ENCODE measurements at places on chromosomes 5 and 9.

- no peak for DNase-seq
Measured at GRCh38 chr5:55451976-55452375, 82.8 kb downstream of the PLPP1 start.

DNA sequence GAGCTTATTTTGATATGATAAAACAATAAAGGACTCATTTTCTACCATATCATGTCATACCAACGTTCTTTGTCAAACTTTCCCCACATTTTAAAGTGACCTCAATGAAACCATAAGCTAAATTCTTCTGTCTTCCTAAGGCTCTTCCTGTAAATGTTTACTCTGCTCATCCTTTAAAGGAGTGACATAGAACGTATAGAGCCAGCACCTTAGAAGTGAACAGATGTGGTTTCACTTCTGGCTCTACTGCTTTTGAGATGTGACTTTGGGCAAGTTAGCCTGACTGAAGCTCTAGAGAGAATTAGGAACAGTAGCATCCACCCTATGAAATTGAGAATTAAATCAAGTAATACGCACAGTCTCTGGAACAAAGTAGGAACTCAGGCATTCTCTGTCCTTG, 24.1 kb downstream of the SAR1B start:
- DNase-seq: no peak

DNA sequence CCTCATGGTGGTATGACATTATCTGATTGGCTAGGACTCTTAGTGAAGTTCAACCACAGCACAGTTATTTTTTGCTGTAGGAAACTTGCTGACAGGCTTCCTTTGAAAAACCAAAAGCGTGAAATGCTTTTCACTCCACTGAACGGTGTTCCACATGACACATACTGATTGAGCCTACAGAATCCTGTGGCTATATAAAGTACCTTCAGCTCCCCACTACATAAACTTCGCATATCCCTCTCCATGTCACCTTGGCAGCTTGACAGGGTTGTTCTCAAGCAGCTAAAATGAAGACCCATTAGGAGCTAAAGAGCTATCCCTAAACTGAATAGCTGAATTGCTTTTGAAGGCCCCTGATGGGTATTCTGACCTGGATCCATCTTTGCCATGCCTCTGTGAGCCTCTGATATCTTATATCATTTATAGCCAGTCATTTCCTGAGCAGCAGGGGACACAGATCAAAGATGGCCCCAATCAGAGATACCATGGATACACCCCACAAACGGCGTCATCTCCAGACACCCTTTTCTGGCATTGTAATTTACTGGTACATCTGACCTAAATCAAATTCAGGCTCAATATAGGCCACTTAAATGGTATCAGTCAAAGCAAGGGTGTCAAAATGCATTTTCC, 91.5 kb downstream of the APBA1 start:
- DNase-seq: no peak

DNA sequence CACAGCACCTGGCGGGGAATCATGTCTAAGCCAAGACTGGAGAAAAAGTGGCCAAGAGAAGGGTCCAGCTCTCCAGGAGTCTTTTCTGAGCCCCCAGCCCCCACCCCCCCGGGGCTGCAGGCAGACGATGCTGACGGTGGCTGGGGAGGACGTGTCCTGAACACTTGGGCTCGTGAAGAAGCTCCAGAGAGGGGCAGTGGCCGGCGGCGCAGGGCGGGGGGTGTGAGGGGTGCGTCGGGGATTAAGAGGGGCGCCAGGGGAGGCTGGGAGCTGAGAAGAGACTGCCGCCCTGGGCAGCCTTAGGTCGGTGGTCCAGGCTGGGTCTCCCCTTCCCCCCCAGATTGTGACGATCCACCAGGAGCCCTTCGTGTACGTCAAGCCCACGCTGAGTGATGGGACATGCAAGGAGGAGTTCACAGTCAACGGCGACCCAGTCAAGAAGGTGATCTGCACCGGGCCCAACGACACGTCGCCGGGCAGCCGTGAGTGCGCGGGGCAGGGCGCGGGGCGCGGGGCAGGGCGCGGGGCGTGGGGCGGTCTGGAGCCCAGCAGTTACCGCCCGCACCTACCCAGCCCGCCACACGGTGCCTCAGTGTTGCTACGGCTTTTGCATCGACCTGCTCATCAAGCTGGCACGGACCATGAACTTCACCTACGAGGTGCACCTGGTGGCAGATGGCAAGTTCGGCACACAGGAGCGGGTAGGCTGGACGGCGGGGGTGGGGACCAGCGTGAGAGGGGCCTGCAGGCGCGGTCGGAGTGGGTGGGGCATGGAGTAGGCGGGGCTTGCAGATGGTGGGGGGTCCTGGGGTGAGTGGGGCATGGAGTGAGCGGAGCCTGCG, 8.9 kb downstream of the LRRC26 start:
- DNase-seq: no peak

GRCh38 chr5:155258161-155258560, 244.6 kb downstream of the KIF4B start:
- DNase-seq: peak; percentile 66

GRCh38 chr9:1460143-1460769, 410.1 kb downstream of the DMRT2 start:
- no peak for DNase-seq

DNA sequence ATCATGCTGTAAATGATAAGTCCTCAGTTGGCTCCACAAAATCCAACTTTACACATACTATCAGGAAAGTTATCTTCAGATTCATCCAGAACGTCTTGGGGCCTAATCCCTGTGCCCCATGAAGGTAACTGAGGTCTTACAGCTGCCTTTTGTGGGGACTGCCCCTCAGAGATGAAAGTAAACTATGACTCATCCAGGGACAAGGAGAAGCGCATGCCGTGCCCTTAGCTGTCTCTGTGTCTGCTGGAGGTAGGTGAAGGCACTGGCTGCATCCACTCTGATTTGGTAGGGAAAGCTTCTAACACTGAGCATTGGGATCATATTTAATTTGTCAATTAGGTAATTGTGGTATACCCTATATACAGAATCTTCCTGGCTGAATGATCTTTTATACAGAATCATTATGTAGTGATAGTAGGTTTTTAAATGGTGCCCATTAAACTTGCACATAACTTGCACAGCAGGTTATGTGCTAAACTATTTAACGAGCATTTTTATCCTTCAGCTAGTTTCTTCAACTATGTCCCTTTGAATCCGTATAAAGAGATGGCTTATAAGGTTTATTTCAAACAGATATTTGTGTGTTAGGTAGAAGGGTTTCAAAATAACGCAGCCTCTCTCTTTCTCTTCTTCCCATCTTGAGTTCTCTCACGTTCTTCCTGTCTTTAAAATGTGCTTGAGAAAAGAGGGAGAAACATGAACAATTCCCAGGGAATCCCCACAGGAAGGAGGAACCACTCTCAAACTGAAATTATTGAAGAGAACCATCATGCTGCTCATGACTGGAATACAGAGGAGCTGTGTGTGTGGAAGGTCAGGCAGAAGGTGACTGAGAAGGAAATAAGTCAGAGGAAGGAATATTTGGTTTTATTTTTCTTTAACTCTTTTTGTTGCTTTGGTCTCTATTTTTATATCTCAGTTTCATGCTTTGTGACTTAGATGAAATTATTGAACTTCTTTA, 250.9 kb downstream of the CD180 start:
- no peak for DNase-seq

- no peak for DNase-seq
Measured at GRCh38 chr5:169933127-169933526, 47.2 kb downstream of the INSYN2B start.

GRCh38 chr5:34586117-34586885, 69.8 kb upstream of the RAI14 start:
- DNase-seq: no peak

DNA sequence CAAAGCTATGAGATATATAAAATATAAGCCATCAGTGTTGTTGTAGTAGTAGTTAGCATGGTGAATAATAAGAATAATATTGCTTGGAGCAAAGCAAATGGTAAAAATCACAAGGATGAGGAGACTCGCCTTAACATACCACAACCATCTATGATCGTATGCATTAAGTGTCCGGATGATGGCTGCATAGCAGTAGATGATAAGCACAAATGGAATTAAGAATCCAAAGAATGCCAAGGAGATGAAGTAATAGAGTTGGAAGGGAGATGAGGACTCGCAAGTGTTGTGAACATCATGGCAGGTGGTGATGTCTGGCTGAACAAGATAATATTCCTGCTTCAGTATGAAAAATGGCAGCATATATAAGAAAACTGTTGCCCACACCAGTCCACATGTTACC, 5.5 kb downstream of the F2RL2 start:
- DNase-seq: no peak

DNA sequence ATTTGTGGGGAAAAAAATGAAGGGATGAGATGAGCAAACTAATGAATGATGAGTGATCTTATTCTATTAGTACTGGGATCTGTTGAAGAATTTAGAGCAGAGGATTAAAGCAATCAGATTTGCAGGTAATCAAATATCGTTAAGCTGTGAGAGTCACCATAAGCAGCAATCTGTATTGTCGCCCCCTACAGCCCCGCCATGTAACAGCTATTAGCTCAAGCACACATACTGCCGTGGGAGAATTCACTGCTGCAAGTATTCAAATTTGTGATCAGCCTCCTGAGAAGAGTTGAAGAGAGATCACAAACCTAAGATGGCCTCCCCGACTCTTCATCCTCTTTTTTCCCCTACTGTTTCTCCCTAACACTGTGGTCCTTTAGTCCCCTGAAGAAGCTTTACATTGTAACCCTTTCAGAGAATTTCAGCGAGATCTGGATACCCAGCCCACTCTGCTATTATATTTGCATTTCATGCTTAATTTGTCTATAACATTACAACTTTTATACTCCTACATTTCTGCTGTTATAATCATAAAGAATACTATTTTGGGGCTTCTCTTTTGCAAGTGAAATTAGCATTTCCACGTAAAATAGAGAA, 28.5 kb upstream of the PHF24 start:
- no peak for DNase-seq

- no peak for DNase-seq
Measured at GRCh38 chr5:39214912-39215709, 4.3 kb downstream of the FYB1 start.

DNA sequence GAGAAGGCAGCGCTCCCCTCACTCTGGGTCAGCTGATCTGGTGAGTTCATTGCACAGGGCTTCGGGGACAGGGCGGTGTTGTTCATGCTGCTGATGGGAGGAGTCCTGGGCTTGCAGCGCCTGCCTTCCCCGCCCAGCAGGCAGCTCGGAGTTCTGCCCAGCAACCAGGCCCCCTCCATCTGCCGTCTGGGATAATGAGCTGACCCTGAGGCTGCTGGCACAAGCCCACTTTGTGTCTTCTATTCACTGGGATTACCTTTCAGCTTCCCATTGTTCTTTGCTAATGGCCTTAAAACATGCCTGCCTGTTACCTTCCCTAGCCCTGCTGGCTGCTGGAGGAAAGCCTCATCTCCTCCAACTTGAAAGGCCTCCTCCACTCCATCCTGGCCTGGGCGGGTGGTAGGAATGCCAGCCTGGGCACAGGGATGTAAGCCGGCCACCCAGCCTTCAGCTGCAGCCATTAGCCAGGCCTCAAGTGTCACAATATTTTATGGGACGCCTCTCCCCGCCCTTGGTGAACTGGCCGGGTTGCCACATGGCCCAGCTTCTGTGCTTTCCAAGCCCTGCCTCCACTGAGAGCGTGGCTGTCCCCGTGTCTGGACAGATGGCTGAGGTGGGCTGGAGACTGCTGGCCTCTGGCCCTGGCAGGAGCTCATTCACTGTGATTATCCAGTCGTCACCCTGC, 70.4 kb downstream of the GADD45G start:
- DNase-seq: peak; percentile 72

DNA sequence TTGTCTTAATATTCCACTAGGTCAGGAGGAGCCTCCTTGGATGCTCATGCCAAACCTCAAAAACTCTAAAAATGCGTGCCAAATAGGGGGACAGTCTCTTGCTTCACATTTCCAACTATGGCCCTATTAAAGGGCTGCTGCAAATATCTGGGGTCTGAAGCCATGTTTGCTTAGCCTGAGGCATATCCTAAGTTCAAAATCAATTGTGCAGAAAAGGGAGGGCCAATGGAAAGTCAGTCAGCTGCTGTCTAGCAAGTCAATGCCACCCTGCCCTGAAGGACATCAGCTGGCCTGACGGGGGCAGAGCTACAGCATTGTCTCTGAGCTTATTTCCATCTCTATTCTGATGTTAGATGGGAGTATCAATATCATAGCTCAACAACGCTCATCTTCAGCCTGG, 93.6 kb downstream of the SH3TC2 start:
- no peak for DNase-seq

GRCh38 chr9:96502539-96503373, 52.8 kb downstream of the HABP4 start:
- DNase-seq: peak; percentile 60

- peak; percentile 23 for DNase-seq
Measured at GRCh38 chr5:81626524-81626923, 124.4 kb downstream of the SSBP2 start.

GRCh38 chr5:74111764-74112163, 485.8 kb downstream of the ARHGEF28 start:
- no peak for DNase-seq

DNA sequence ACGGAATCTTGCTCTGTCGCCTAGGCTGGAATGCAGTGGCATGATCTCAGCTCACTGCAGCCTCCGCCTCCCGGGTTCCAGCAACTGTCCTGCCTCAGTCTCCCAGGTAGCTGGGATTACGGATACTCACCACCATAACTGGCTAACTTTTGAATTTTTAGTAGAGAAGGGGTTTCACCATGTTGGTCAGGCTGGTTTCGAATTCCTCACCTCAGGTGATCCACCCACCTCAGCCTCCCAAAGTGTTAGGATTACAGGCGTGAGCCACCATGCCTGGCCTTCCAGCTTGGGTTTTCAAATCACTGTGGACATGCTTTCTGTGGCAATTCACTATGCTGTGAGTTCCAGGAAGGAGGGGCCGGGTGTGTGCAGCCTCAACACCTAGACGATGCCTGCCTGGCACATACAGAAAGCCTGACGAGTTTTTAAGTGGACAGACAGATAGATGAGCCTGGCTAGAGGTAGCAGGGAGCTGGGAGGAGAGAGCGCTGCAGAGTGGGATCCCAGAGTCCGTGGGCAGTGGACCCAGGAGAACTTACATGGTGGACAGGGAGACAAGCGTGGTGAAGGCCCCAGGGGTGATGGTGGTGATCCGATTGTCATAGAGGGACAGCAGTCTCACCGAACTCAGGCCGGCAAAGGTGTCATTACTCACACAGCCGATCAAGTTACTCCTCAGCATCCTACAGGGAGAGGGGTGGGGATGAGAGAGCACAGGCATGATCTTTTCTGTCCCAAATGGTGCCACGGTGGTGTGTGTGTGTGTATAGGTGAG, 173.4 kb upstream of the PANK3 start:
- DNase-seq: no peak

GRCh38 chr9:126965541-126966428, 51.2 kb downstream of the RALGPS1 start:
- peak; percentile 52 for DNase-seq

GRCh38 chr5:1098986-1099597, 12.8 kb downstream of the SLC12A7 start:
- DNase-seq: no peak

- no peak for DNase-seq
Measured at GRCh38 chr5:168114444-168115017, 176.9 kb upstream of the WWC1 start.

- peak; percentile 59 for DNase-seq
Measured at GRCh38 chr9:92607088-92607487, 62.8 kb downstream of the IPPK start.

GRCh38 chr5:32225445-32225844, 51.3 kb upstream of the GOLPH3 start:
- DNase-seq: no peak
